HS-5 (cell line): ENCODE measurements at places on chromosomes 7 and 10.

DNA sequence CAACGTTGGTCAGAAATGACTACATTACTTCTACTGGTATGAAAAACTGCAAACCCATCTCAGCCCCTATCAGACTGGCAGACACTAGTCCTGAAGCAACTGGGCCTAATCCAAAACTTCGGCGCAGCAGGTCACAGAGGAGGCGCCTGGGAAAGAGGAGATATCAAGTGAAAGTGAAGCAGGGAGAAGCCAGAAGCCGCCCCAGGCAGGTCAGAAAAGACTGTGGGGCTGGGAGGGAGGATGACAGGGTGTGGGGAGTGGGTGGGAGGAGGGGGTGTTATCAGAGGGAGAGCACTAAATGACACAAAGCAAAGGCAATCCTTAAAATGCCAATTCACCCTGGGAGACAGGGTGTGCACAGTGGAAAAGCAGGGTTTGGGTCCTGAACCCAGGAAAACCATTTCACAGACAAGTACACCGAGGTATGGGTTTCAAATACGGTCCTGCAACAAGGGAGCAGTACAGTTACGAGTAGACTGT lies 731 bp downstream of the CHCHD3 start:
- no peak for DNase-seq

- no peak for DNase-seq
These were observed 30.9 kb downstream of the SCIN start for GRCh38 chr7:12601302-12601869.

GRCh38 chr7:1285556-1286301 lies 53.1 kb downstream of the UNCX start:
- no peak for DNase-seq

DNA sequence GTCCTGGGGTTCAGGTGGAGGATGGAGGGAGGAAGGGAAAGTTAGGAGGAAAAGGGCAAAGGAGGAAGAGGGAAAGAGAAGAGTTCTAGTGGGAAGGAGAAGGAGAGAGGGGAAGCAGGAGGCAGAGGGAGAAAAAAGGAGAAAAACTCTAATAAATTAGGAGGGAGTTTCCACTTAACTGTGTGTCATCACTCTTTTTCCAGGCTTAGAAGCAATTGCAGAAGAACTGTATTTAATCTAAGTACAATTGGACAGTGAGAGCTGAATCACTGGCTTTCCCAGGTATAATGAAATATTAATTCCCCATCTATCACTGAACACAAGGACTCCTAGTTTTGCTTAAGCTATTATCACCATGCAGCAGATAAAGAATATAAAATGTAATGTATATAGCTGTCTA lies 76.8 kb downstream of the CREB3L2 start:
- no peak for DNase-seq
